ENCODE measurements at places on chromosomes 5 and 9.

DNA sequence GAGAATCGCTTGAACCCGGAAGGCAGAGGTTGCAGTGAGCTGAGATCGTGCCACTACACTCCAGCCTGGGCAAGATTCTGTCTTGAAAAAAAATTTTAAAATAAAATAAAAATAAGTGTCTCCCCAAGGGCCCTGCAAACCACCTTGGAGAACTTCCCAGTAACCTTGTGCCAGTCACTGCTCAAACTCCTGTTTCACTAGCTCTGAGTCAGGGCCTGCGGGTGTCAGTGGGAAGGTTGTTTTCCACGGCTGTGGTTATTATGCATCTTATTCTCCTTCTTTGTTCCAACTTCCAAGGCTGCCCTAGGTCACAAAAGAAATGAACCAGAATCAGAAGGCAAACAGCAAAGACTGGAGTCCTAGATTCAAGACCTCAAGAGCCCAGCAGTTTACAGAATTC lies 246.7 kb downstream of the ADAMTSL1 start:
- DNase-seq, result no peak

GRCh38 chr9:5566054-5566618 lies 55.8 kb downstream of the PDCD1LG2 start:
- DNase-seq, result no peak

DNA sequence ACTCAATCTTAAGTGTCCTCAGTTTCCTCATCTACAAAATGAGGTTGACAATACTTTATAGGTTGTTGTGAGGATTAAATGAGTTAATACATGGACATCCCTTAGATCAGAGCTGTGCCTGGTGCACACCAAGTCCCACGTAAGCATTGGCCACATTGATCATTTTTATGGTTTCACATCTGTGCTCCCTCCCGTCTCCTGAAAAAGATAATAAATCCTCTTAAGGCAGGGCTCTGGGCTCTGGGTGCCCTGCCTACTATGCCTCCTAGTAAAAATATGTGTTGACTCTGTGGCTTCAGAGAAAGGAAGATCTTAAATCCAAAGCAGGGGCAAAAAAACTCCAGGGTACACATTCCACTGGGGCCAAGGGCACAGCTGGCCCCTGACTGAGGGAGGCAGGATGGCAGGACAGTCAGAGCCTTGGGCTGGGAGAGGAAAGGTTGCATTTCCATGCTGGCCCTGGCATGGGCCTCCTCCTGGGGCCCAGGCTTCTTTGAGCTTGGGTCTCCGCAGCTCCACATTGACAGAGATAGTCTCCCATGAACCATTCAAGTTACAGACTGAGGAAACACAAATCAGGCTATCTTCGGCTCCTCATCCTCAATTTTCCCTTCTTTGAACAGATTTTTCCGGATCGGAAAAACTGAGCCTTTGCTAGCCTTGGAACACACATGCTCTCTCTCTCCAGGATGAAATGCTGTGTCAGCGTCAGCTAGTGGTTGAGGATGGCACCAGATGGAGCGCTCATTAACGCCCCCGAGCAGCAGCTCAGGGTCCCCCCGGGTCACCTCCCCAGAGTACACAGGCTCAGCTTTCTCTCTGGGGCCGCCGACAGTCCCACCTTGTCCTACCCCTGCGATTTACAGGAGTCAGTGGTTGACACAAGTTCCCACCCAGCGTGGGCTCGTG lies 22.4 kb upstream of the KIF12 start:
- DNase-seq, result no peak

DNA sequence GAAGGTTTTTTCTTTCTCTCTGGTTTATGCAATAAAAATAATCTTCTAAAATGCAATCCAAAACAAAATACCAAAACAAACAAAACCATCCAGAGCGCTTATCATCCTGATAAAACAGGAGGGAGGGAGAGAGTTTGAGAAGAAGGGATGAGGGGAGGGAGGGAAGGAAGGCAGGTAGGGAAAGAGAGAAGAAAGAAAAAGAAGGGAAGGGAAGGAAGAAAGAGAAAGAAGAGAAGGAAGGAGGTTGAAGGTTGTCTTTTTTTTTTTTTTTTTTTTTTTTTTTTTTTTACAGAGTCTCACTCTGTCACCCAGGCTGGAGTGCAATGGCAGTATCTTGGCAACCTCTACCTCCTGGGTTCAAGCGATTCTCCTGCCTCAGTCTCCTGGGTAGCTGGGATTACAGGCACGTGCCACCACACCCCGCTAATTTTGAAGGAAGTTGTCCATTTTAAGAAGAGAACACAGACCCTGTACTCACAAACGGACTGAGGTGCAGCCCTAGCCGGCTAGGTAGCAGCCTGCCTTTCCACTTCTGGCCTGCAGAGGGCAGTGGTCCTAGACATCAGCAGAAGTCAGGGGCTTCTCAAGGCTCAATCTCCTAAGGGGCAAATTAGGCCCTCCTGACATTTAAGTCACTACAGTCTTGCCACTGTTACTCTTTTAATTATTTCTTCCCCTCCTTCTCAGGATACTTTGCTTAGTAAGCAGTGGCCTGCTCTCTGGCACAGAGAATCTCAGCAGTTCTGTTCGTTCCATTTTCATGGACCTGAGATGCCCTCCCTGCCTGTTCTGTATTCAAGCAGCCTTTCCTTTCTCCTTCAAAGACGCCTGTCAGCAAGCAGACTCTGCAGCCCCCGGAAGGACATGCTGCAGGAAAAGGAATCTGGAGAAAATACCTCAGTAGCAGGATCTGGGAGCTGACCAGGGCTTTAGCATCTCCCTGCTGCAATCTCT lies 76.4 kb downstream of the EPB41L4B start:
- peak; percentile 50 for DNase-seq

DNA sequence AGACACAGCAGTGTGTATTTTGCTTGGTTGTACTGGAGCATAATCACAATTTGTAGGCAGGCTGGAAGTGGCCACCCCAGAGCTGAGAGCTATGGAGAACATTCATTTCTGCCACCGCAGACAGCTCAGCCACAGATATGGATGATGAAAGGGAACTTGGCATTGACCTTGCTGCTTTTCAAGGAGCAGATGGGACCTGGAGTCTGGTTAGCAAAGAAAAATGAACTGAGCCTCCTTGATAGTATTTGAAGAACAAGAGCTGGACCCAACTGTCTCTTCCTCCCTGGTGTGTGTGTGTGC lies 395.2 kb upstream of the ZNF462 start:
- DNase-seq, result no peak

DNA sequence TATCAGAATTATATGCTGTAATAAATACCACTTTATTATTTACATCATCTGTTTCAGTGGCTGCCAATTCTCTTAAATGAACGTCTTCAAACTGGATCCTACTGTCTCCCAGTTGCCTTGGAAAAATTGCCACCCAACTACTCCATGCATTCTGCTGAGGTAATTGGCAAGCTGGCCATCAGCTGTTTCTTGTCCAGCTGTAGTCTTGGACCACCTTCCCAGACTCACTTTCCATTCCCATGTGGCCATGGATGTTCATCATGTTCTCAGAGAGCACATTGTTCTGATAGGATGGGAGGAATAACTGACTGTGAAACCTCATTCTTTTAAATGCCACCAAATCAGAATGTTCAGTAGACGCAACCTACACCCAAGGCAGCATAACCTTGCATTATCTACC lies 157.5 kb downstream of the DOCK8 start:
- no peak for DNase-seq
